Pulmonary artery endothelial cell (primary cell): ENCODE measurements at places on chromosomes 16 and 17.
A peak's percentile ranks its signal among the peaks of the same experiment; 100 is the strongest.

- DNase-seq: no peak
These were observed 874 bp downstream of the WWP2 start for GRCh38 chr16:69762814-69763598.

- DNase-seq: no peak
These were observed 16.6 kb upstream of the TRPV3 start for GRCh38 chr17:3574231-3574630.

DNA sequence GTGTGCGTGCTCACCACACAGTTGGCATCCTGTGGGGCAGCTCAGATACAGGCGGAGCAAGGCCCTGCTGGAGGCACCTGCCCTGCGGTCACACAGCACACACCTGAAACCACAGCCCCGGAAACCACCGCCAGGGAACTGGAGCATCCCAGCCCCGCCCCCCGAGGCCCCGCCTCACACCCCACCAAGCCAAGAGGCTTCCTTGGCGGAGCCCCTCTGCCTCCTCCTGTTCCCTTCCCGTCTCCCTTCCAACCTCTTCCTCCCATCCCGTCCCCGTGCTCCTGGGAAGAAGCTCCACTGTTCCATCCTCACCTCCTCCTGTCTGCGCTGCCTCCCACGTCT, 205.5 kb downstream of the NTN1 start:
- DNase-seq: no peak

DNA sequence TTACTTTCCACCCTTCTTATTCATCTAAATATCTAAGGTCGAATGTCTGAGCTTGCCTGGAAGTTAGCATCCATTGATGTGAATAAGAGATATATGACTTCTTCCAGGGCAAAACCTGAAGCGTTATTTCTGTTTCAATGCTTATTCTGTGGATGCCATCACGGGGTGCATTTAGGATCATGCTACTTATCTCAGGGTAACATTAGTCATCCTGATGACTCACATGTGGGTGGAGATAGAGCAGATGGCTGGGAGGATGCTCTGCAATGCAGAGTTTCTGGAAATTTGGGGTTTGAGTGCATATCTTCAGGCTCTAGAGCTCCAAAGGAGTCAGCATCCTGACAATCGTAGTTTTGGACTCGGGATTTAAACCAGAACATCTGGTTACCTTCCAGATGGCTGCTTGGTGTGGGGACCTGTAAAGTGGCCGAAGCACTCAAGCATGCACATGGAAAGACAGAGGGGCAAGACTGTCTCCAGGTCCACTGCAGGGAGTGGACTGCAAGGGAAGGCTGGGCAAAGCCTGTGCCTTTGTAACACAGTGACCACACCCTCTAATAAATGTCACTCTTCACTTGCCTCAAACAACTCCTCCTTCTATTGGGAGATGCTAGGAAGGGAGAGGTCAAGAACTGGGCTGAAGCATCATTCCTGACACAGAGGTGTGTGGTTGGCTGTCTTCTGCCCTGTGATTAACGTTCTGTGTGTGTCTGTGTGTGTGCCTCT, 175.2 kb upstream of the SALL1 start:
- DNase-seq: no peak

GRCh38 chr17:14340857-14341754, 40.2 kb downstream of the HS3ST3B1 start:
- no peak for DNase-seq

- DNase-seq: no peak
These were observed 2.7 kb downstream of the CCL5 start for GRCh38 chr17:35877345-35878029.

DNA sequence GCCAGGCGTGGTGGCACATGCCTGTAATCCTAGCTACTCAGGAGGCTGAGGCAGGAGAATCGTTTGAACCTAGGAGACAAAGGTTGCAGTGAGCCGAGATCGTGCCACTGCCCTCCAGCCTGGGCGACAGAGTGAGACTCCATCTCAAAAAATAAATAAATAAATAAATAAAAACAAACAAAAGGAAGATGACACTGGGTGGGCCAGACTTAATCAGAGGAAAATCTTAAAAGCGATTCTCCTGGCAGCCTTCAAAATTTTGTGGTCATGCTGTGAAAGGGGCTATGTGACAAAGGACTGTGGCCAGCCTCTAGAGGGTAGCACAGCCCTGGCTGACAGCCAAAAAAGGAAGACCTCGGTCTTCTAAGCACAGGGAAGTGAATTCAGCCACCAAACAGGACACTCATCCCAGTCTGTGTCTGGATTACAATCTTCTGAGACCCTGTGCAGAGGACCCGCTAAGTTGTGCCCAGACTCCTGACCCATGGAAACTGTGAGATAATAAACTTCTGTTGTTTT, 391.1 kb downstream of the CNTNAP4 start:
- no peak for DNase-seq

- peak; percentile 26 for DNase-seq
These were observed 10.6 kb upstream of the MEFV start for GRCh38 chr16:3266873-3267537.

DNA sequence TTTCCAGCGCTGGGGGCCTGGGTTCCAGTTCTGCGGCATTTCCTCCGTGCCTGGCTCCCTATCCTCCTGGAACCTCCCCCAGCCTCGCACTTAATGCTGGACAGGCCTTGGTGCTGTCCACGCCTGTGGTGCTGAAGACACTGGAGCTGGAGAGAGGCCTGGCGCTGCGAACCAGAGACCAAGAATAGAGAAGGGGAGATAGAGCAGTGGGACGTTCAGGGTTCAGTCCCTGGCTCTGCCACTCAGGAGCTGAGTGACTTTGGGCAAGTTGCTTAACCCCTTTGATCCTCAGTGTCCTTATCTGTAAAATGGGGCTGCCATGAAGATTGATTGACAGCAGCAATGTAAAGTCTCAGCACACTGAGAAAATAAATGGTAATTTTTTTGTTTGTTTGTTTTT, 11.9 kb downstream of the SBK1 start:
- DNase-seq: no peak

GRCh38 chr16:23527961-23528643, 17.8 kb upstream of the GGA2 start:
- DNase-seq: no peak

- no peak for DNase-seq
These were observed 202.9 kb upstream of the IRX3 start for GRCh38 chr16:54489225-54490111.

DNA sequence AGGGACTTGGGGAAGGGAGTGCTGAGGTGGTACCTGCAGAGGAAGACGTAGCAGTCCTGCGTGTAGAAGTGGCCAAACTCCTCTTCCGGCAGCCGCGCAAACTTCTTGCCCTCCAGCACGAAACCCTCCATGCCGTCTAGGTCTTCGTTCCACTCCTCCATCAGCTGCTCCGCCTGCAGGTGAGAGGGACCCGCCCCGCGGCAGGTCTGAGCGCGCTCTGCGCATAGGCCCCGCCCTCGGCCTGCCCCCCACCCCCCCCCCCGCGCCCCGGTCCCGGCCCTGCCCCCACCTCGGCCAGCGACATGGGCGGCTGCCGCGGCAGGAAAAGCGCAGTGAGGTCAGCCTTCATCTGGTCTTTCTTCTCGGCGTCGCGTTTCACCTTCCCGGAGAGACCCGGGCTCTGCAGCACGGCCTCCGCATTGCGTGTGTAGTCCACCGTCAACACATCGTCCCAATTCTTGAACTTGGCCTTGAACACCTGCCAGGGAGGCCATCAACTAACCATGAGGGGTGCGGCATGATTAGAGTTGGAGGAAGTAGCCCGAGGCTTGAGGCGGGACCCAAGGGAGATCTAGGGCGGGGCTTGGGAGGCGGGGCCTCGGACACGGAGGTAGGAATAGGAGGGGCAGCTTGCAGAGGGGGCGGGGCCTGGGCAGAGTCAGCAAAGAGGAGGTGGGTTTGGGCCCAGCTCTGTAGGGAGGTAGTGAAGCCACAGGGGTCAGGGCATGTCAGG, 11.5 kb downstream of the FLII start:
- DNase-seq: no peak

GRCh38 chr17:9291912-9292560, 270.7 kb downstream of the NTN1 start:
- DNase-seq: no peak

DNA sequence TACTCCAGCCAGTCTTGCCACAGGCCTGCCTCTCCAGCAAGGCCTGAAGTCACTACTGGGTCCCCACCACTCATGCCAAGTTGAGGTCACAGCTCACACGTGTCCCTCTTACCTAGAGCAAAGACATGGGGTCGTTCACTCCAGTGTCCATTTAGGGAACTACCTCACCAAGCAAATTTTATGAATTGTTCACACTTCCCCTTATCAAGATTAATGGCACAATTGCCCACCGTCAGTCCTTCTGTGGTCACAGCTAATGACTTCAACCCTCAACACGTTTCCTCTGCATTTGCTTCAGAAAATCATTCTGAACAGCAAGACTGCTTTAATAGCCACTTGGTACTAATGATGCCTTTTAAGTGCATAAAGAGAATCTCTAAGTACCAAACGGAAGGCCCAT, 14.6 kb downstream of the IRX6 start:
- no peak for DNase-seq

DNA sequence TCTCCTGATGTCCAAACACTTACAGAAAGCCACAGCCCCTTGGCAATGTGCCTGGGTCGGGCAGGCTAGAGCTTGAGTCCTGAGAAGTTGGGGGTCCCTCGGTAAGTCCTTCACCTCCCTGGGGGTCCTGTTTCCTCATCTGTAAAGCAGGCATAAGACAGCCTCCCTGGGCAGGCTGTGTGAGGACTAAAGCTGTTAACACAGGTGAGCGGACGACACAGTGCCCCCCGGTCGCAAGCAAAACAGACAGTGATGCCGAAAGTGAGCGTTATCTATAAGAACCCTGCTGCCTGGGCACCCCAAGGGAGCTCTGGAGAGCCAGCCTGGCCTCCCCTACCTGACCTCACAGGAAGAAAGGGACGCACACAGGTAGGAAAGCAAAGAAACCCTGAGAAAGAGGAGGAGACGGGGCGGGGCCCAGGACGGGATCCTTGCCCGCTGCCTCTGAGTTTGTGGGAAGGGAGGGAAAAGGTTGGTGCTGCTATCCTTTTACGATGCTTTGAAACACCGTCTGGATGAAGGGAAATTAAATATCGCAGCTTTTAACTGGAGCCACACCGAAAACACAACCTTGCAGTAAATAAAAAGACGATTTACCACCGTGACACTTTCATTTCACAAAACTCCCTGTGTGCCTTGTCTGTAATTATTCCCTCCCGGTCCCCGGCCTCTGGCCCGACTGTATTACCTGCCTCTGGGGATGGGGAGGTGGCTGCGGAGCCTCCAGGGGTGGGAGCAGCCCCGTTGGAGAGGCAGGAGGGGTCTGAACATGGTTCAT, 67.1 kb downstream of the ENGASE start:
- no peak for DNase-seq

- DNase-seq: no peak
These were observed 31.0 kb downstream of the NGFR start for GRCh38 chr17:49525831-49526741.

DNA sequence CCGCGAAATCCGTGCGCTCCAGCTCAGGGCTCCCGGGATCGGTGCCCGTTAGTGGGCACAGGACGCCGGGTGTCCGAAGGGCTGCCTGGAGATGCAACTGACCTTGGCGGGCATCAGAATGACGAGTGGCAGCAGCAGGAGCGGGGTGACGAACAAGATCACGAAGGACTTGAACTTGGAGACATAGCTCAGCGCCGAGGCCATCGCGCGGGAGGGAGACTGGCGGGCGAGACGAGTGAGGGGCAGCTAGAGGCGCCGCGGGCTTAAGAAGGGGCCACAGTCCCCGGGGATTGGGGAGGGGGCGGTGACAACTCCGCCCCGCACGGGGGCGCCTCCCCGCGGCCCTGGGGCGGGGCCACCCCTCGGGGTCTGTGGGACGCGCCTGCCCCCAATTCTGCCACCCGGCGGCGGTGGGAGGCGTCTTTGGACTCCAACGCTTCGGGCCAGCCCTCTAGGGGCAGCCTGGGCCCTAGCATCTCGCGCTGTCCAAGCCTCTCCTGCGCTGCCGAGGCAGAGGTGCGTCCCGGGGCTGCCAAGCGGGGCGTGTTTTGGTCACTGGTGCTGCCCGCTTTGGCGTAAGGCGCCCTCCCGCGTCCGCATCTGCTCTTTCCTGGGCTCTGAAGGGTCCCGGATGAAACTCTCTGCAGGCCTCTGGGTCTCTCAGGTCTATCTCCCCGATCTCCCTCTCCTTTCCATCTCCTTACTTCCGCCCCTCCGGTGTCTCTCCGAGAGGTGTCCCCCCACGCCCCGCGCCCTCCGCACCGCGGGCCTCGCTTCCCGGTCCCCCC, at the start of gene SLC13A5:
Gene SLC13A5, minus strand, starts transcription at position 240 of the 788 bp plus-strand sequence. Its CDS starts 36 bp downstream, at position 204.
- no peak for DNase-seq

- DNase-seq: peak; percentile 36
These were observed at the start of gene MYO18A for GRCh38 chr17:29180034-29180787. TSS of gene MYO18A (minus strand) at chr17:29180398. CDS start at chr17:29166940, 13,458 bp downstream.
